Stimulated activated CD8-positive, alpha-beta memory T cell treated with anti-CD3 and anti-CD28 coated beads, Interleukin-15, amount 100 ng/mL, for 24 hours (primary cell): ENCODE measurements at places on chromosomes 16 and 17.

- DNase-seq: no peak
Observed at GRCh38 chr16:11251525-11252481, 4.2 kb downstream of the SOCS1 start.

- no peak for DNase-seq
Observed at GRCh38 chr17:41939044-41939692, 8.8 kb downstream of the ODAD4 start.

DNA sequence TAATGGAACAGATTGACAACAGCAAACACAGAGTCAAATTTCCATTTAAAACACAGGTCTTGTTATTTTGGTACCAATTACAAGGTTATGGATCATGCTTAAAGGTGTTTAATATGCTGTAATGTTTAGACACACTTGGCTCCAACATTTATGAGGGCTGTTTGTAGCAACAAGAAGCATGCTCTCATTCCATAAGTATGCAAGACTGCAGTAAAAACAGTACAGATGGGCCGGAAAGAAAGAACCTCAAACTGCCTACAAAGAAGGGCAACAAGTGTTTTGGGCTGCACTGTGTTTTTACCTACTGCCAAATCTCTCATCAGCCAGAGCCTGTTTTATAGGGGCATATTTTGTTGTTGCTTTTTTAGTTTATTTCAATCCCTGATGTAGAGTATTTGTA, 100.5 kb upstream of the HS3ST3A1 start:
- no peak for DNase-seq

- DNase-seq: no peak
Observed at GRCh38 chr16:72937916-72938794, 109.8 kb downstream of the ZFHX3 start.
